ENCODE measurements at places on chromosomes 1 and 21.

- DNase-seq, result no peak
- H3K27ac ChIP-seq, result no peak overlapping the region
- no peaks in the 10 kb centered on the region for H3K27me3 ChIP-seq
- H3K4me1 ChIP-seq, result no peaks in the 10 kb centered on the region
- peaks cover 8% of the 10 kb centered on the region for H3K36me3 ChIP-seq
These were observed 1522.3 kb upstream of the TPTE start for GRCh38 chr21:8998946-8999681.

DNA sequence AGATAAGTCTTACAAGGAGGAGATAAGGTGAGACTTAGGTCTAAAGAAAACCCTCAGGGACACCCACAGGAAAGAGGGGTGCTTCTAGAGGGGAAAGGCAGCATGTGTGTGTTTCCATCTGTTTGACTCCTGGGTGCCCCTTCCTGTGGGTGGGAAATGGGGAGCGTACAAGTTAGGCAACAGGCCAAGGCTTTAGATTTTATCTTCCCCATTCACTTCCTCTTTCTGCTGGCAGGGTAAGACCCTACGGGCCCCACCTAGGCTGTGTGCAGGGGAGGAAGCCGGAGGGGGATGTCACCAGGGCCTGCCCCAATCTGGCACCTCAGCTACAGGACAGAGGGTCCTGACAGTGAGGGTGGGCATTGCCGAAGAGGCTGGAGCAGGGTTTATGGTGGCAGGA lies 2.5 kb upstream of the OLIG1 start:
- no peak for DNase-seq
- peaks cover 3% of the 10 kb centered on the region for H3K4me1 ChIP-seq
- no peak overlapping the region for H3K27ac ChIP-seq

DNA sequence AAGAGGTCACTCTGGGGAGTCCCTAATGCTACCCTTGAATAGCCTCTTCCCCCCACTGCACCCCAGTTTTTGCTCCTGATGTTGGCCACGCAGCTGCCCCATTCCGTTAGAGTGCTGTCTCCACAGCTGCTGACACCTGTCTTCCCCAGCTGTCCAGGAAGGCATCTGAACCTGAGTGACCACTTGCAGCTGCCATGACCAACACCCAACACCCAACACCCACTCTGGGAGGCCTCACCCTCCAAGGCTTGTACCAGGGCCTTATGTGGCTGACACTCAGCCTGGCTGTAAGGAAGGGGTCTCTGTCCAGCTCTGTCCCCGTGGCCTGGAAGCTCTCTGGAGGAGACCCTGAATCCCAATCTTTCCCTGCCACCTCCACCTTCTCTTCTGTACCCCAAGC lies 26.7 kb upstream of the LDLRAP1 start:
- H3K27me3 ChIP-seq, result no peaks in the 10 kb centered on the region
- no peak overlapping the region for H3K4me3 ChIP-seq
- H3K27ac ChIP-seq, result no peak overlapping the region
- H3K4me1 ChIP-seq, result no peaks in the 10 kb centered on the region
- H3K36me3 ChIP-seq, result no peaks in the 10 kb centered on the region

- DNase-seq, result no peak
- H3K4me1 ChIP-seq, result no peaks in the 10 kb centered on the region
- no peaks in the 10 kb centered on the region for H3K36me3 ChIP-seq
- no peaks in the 10 kb centered on the region for H3K27me3 ChIP-seq
- no peak overlapping the region for H3K4me3 ChIP-seq
These were observed 2.2 kb upstream of the ATP1A4 start for GRCh38 chr1:160149233-160149632.

DNA sequence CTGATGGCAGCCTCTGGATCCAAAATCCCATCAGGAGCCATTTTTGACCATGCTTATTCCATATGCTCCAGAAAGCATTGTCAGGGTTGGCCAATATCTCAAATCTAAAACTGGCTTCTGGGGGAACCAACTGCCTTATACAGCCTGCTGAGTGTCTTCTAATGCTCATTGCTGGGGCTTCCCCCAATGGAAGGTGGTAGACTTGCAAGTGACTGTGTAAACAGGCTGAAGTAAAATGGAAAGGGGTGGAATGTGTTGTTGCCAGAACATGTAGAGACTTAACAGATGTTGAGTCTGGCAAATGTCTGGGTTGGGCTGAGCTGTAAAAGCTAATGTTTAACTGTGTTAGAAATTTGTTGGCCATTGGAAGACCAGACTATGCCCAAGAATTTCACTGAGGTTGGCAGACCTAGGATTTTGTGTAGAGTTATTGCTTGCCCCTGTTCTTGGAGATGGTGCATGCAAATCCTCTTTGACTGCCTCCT lies 22.7 kb upstream of the LRIF1 start:
- H3K27ac ChIP-seq, result no peak overlapping the region
- no peak overlapping the region for H3K4me3 ChIP-seq
- peaks cover 5% of the 10 kb centered on the region for H3K27me3 ChIP-seq
- H3K36me3 ChIP-seq, result no peaks in the 10 kb centered on the region
- H3K4me1 ChIP-seq, result no peaks in the 10 kb centered on the region
- DNase-seq, result no peak

DNA sequence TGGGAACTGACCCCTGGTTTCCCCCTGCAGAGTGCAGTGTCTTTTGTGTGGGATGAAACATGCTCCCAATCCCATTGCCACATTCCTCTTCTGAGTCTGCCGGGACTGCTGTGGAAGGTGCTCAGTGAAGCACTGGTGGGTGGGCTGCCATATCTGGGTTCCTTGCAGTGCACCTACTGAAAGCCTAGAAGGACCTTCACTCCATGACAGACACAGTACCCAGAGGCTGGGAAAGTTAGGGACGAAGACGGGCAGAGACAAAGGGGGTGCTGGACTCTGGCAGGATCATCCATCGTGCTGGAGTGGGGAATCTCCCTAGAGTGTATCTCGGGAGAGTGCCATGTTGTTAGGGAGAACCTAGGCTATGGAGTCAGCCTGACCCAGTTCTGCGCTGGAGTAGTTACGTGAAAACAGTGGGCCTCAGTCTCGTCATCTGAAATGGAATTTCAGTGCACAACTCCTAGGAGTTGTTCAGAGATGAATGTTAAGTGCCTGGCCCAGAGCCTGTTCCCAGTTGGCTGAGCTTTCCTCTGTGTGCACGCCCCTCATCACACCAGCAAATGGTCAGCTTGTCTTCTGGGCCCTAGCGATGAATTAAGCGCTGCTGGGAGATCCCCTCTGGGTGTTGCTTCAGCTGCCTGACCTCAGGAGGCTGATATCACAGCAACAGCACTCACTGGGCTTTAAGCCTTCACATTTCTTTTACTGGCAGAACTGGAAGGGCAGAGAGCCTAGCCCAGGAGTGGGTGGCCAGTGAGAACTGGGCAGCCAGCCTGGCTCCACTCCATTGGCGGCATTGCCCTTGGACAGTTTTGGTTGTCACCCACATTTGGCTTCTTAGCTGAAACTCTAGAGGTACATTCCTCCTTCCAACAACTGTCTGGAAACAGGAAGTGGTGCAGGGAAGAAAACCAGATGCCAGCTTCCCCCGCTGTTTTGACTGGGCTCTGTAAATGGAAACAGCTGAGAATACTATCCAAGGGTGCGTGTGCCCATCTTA lies 479.8 kb upstream of the VAMP3 start:
- H3K27ac ChIP-seq, result no peak overlapping the region
- H3K4me3 ChIP-seq, result no peak overlapping the region
- H3K4me1 ChIP-seq, result no peaks in the 10 kb centered on the region
- no peak for DNase-seq
- H3K27me3 ChIP-seq, result peaks cover 35% of the 10 kb centered on the region
- no peaks in the 10 kb centered on the region for H3K36me3 ChIP-seq

- H3K27ac ChIP-seq, result no peak overlapping the region
- no peak for DNase-seq
- no peak overlapping the region for H3K4me3 ChIP-seq
- H3K4me1 ChIP-seq, result no peaks in the 10 kb centered on the region
- H3K36me3 ChIP-seq, result no peaks in the 10 kb centered on the region
- peaks cover 8% of the 10 kb centered on the region for H3K27me3 ChIP-seq
These were observed 9.9 kb upstream of the ZBTB17 start for GRCh38 chr1:15985611-15986297.

- no peaks in the 10 kb centered on the region for H3K4me1 ChIP-seq
- H3K27ac ChIP-seq, result no peak overlapping the region
- no peak for DNase-seq
- no peaks in the 10 kb centered on the region for H3K36me3 ChIP-seq
These were observed 1519.1 kb downstream of the BRINP3 start for GRCh38 chr1:188958461-188959115.

GRCh38 chr21:34845521-34846451 lies 177.0 kb downstream of the CLIC6 start:
- H3K27ac ChIP-seq, result peak overlapping the region; percentile 87
- H3K36me3 ChIP-seq, result no peaks in the 10 kb centered on the region
- H3K27me3 ChIP-seq, result peaks cover 8% of the 10 kb centered on the region
- H3K4me3 ChIP-seq, result no peak overlapping the region

DNA sequence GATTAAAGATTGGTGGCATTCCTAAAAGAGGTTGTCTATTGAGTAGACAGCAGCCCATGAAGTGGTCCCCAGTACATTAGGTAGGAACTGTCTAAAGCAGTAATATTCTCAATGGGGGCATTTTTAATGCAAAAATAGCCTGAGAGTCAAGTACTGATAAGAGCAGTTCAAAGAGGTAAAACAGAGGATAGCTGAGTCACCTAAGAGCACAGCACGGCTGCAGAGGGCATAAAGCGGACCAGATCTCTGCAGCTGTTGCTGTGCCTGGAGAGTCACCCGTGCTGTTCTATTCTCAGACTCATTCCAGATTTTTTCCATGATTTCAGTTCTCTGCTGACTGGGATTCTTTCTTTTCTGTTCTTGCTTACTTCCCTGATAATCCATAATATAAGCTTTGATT lies 313.2 kb downstream of the OLFM3 start:
- no peaks in the 10 kb centered on the region for H3K36me3 ChIP-seq
- H3K4me1 ChIP-seq, result peaks cover 23% of the 10 kb centered on the region
- no peak overlapping the region for H3K4me3 ChIP-seq
- DNase-seq, result no peak
- H3K27me3 ChIP-seq, result no peaks in the 10 kb centered on the region
- no peak overlapping the region for H3K27ac ChIP-seq

DNA sequence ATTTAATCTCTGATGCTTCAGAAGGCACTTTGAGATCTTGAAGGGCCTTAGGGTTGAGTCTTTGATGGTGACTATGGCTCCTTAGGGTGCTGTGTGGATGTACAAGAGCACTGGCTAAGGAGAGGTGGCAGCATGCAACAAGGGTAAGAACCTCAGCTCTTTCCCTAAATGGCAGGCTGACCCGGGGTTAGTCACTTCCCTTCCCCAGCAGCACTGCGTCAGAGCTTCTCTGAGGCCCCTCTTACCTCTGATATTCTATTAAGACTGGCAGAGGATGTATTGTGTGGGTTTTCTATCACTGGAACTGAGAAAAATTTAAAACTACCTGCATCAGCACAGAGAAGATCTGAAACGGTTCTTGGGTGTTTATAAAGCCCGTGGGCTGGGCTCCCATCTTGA lies 11.8 kb downstream of the C1orf116 start:
- H3K27ac ChIP-seq, result no peak overlapping the region
- peaks cover 26% of the 10 kb centered on the region for H3K4me1 ChIP-seq
- H3K36me3 ChIP-seq, result peaks cover 23% of the 10 kb centered on the region

- H3K36me3 ChIP-seq, result peaks cover 4% of the 10 kb centered on the region
- no peak for DNase-seq
- no peaks in the 10 kb centered on the region for H3K27me3 ChIP-seq
- H3K4me3 ChIP-seq, result no peak overlapping the region
- no peak overlapping the region for H3K27ac ChIP-seq
These were observed 147.8 kb downstream of the ADGRL2 start for GRCh38 chr1:81948495-81948894.

- peaks cover 2% of the 10 kb centered on the region for H3K4me1 ChIP-seq
- DNase-seq, result no peak
- H3K36me3 ChIP-seq, result peaks cover 2% of the 10 kb centered on the region
- H3K27me3 ChIP-seq, result no peaks in the 10 kb centered on the region
These were observed 32.3 kb downstream of the SMAP2 start for GRCh38 chr1:40405812-40406211.

DNA sequence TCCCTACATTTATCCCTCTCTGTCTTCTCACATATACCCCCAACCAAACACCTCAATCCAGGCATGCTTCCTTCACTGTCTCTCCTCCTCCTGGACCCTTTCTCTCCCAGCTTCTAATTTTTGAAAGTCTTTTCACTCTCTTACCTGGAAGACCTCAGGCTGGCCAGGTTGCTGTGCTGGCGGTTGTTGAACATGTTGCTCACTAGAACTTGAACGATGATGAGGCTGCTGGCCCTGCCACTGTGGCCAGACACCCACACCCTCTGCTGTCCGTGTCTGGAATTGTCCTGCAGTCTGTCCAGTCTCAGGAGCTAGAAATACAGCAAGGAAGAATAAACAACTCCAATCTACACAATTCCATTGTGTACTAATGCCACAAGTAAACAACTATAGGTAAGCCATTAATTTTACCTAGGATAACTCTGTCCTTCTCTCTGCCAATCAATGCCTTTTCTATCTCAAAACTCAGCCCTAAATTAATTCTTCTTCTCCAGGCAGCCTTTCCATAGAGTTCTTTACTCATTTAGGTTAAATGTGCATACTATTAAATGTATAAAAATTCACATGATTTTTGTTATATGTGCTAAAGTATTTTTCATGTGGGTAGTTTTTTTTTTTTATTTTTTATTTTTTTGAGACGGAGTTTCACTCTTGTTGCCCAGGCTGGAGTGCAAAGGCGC lies 5.1 kb upstream of the CTSK start:
- H3K4me1 ChIP-seq, result peaks cover 1% of the 10 kb centered on the region
- peaks cover 4% of the 10 kb centered on the region for H3K27me3 ChIP-seq
- peaks cover 15% of the 10 kb centered on the region for H3K36me3 ChIP-seq
- H3K27ac ChIP-seq, result no peak overlapping the region
- peak; percentile 41 for DNase-seq
- H3K4me3 ChIP-seq, result no peak overlapping the region

- peaks cover 12% of the 10 kb centered on the region for H3K36me3 ChIP-seq
- DNase-seq, result no peak
- H3K4me1 ChIP-seq, result peaks cover 2% of the 10 kb centered on the region
- H3K27ac ChIP-seq, result no peak overlapping the region
- H3K4me3 ChIP-seq, result no peak overlapping the region
These were observed 28.3 kb downstream of the SLC66A1 start for GRCh38 chr1:19340387-19340937.

DNA sequence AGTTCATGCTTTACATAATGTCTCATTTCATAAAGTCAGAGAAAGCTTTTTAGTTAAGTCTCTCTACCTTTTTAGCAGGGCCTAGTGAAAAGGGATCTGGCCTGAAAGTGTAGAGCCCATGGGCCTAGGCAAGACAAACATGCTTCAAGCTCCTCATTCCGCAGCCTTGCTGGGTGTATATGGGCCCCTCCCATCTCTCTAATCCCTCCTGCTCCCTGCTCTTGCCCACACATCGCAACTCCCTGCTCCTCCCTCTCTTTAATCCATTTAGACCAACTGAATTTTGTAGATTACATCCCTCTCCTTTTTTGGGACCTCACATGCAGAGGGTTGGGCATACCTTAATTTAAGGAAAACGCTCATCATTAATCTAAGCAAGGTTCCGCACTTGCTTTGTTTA lies 42.3 kb upstream of the CCDC190 start:
- H3K36me3 ChIP-seq, result no peaks in the 10 kb centered on the region
- peak overlapping the region; percentile 10 for H3K27ac ChIP-seq
- no peaks in the 10 kb centered on the region for H3K27me3 ChIP-seq
- H3K4me1 ChIP-seq, result peaks cover 23% of the 10 kb centered on the region
- no peak overlapping the region for H3K4me3 ChIP-seq
- DNase-seq, result no peak

GRCh38 chr1:224151117-224151516 lies 31.9 kb upstream of the DEGS1 start:
- no peak overlapping the region for H3K4me3 ChIP-seq
- no peak for DNase-seq
- no peaks in the 10 kb centered on the region for H3K27me3 ChIP-seq
- H3K27ac ChIP-seq, result no peak overlapping the region
- no peaks in the 10 kb centered on the region for H3K4me1 ChIP-seq

Measured in progenitor cell of endocrine pancreas (in vitro differentiated cells).